ENCODE measurements at places on chromosomes 5 and 9.

GRCh38 chr5:179261301-179262125 lies 83.7 kb downstream of the ADAMTS2 start:
- H3K4me1 ChIP-seq = no peaks in the 10 kb centered on the region
- no peak overlapping the region for H3K4me3 ChIP-seq
- no peaks in the 10 kb centered on the region for H3K36me3 ChIP-seq
- H3K27ac ChIP-seq = no peak overlapping the region
- H3K27me3 ChIP-seq = no peaks in the 10 kb centered on the region
- no peak for DNase-seq

DNA sequence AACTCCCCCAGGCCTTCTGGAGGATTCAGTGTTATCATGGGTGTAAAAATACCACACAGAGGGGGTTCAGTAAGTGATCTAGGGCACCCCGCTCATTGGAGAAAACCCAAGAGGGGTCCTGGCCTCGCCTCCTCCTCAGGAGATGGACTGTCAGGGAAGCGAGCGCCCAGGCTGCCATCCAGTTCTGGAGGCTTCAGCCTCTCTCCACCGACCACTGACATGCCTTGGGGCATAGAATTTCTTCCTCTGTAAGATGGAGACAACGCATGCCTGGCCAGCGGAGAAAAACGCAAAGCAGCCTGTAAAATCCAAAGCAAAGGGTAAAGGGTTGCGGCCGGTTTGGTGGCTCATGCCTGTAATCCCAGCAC lies 165.4 kb downstream of the COL23A1 start:
- no peaks in the 10 kb centered on the region for H3K27me3 ChIP-seq
- no peaks in the 10 kb centered on the region for H3K4me1 ChIP-seq
- no peak overlapping the region for H3K4me3 ChIP-seq

GRCh38 chr5:139660923-139661814 lies 13.0 kb downstream of the CXXC5 start:
- H3K4me3 ChIP-seq = peak overlapping the region; percentile 45
- H3K27me3 ChIP-seq = no peaks in the 10 kb centered on the region
- DNase-seq = peak; percentile 91

GRCh38 chr9:16221822-16222547 lies 648.5 kb downstream of the BNC2 start:
- no peaks in the 10 kb centered on the region for H3K27me3 ChIP-seq
- DNase-seq = no peak
- H3K27ac ChIP-seq = no peak overlapping the region
- no peaks in the 10 kb centered on the region for H3K4me1 ChIP-seq
- H3K36me3 ChIP-seq = no peaks in the 10 kb centered on the region

DNA sequence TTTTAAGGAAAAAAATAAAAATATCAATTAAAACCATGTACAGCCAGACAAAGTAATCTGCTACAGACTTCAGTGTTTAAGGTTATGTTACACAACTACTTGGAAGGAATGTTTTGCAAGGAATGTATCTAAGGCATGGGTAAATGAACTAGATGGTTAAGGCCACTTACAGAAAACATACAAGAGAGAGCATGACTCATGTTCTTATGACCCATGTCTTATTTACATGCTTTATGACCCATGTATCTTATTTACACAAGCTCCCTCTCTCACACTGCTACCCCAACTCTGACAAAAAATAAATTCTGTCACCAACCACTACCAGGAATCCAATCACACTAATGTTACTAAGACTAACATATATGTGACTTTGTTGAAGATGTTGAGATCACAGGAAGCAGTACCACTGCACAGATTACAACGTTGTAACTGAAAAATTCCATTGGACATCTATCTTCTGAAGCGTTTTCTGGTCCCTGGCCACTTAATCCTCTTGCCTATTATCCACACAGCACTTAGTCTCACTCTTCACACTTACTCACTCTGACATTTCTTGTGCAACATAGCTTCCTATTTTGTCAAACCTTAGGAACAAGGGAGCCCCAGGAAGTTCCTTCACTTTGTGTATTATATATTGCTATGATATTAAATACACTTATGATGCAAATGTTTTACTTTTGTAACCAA lies 1630.1 kb upstream of the C9orf72 start:
- no peak overlapping the region for H3K27ac ChIP-seq
- H3K4me3 ChIP-seq = no peak overlapping the region
- H3K4me1 ChIP-seq = peaks cover 7% of the 10 kb centered on the region
- no peak for DNase-seq
- H3K36me3 ChIP-seq = no peaks in the 10 kb centered on the region
- H3K27me3 ChIP-seq = no peaks in the 10 kb centered on the region

- no peak overlapping the region for H3K4me3 ChIP-seq
- DNase-seq = no peak
- no peaks in the 10 kb centered on the region for H3K27me3 ChIP-seq
- H3K36me3 ChIP-seq = no peaks in the 10 kb centered on the region
Measured at GRCh38 chr5:313265-313664, 8.2 kb upstream of the AHRR start.

DNA sequence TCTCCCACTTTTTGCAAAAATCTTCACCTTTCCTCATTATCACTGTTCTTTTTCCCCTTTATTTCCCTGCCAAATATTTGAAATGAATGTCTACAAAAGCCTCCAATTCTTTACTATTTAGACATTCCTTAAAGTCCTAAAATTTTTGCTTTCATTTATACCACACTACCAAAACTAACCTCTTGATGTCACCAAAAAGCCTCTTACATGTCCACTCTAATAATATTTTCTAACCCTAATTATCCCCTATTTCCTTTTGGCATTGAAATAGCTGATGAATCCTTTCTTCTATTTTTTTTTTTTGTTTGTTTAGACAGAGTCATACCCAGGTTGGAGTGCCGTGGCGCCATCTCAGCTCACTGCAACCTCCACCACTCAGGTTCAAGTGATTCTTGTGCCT lies 32.3 kb upstream of the NRG2 start:
- no peak overlapping the region for H3K27ac ChIP-seq
- no peaks in the 10 kb centered on the region for H3K36me3 ChIP-seq
- DNase-seq = no peak
- no peaks in the 10 kb centered on the region for H3K4me1 ChIP-seq
- peaks cover 8% of the 10 kb centered on the region for H3K27me3 ChIP-seq

GRCh38 chr9:98132158-98132557 lies 13.1 kb upstream of the TRIM14 start:
- no peak overlapping the region for H3K4me3 ChIP-seq
- no peaks in the 10 kb centered on the region for H3K4me1 ChIP-seq
- no peak for DNase-seq
- H3K27ac ChIP-seq = no peak overlapping the region

- no peak overlapping the region for H3K27ac ChIP-seq
- H3K4me1 ChIP-seq = no peaks in the 10 kb centered on the region
- no peak for DNase-seq
- H3K4me3 ChIP-seq = no peak overlapping the region
Measured at GRCh38 chr5:65588694-65589093, 25.6 kb downstream of the PPWD1 start.

GRCh38 chr5:141597394-141597793 lies 21.4 kb downstream of the DIAPH1 start:
- H3K36me3 ChIP-seq = peaks cover 5% of the 10 kb centered on the region
- no peak overlapping the region for H3K27ac ChIP-seq
- DNase-seq = no peak
- no peaks in the 10 kb centered on the region for H3K27me3 ChIP-seq

- DNase-seq = no peak
- no peak overlapping the region for H3K4me3 ChIP-seq
- H3K4me1 ChIP-seq = no peaks in the 10 kb centered on the region
- no peaks in the 10 kb centered on the region for H3K27me3 ChIP-seq
- H3K36me3 ChIP-seq = no peaks in the 10 kb centered on the region
Measured at GRCh38 chr5:173834071-173834771, 53.9 kb upstream of the CPEB4 start.

GRCh38 chr5:138745268-138745667 lies 8.0 kb upstream of the CTNNA1 start:
- no peak overlapping the region for H3K27ac ChIP-seq
- H3K4me1 ChIP-seq = no peaks in the 10 kb centered on the region
- H3K36me3 ChIP-seq = no peaks in the 10 kb centered on the region

DNA sequence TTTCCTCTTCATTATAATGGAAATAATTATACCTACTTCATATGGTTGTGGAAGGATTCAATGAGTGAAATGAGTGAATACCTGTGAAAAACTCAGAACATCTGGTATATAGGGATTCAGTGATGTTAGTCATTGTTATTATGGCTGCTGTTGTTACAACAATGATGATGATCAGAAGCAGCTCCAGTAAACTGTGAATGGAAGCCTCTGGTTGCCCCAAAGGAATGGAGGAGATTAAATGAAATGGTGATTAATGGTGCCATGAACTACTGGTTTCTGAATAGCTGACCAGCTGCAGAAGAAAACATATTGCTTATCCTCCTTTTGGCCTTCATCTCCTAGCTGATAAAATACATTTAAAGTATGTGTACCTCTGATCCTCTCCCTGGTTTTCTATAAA lies 372.0 kb downstream of the ARHGEF28 start:
- H3K4me1 ChIP-seq = peaks cover 33% of the 10 kb centered on the region
- peak overlapping the region; percentile 15 for H3K4me3 ChIP-seq
- no peaks in the 10 kb centered on the region for H3K36me3 ChIP-seq
- no peaks in the 10 kb centered on the region for H3K27me3 ChIP-seq

DNA sequence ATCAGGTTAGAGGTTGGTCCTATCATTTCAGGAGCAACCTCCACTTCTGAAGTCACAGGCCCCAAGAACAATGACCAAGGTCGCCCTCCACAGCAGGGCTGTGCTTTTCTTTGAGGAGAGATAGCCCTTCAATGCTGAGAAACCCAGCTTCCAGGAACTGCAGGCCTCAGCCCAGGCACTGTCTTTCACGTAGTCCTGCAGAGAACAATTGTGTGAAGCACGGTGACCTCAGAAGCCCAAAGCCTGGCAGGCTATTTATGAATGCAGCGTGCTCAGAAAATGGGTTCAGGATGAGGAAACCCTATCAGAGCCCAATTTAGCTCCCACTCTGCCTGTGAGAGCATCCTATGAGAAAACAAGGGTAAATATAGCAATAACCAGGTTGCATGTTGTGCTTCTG lies 388.3 kb downstream of the PLK2 start:
- no peaks in the 10 kb centered on the region for H3K27me3 ChIP-seq
- no peak overlapping the region for H3K27ac ChIP-seq
- H3K36me3 ChIP-seq = no peaks in the 10 kb centered on the region

- H3K27me3 ChIP-seq = no peaks in the 10 kb centered on the region
- no peak overlapping the region for H3K4me3 ChIP-seq
- no peaks in the 10 kb centered on the region for H3K36me3 ChIP-seq
- no peak for DNase-seq
- H3K27ac ChIP-seq = no peak overlapping the region
Measured at GRCh38 chr5:110304176-110304575, 422.3 kb downstream of the TMEM232 start.

DNA sequence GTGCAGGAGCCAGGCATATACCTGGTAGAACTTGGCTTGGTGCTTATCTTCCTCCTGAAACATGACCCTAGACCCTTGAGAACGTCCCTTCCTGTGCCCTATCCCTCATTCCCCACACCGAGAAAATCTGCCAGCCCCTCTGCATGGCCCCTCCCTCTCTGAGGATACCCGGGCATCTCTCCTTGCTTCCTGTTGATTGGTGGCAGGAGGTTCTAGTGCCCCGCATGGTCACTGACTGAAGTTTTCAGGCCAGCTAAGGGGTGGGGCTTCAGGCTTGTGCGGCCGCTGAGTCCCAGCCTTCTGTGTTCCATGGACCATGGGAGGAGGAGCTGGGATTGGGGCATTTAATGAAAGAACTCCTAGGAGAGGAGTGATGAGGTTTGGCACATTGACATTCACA lies 22.8 kb downstream of the IGIP start:
- H3K4me3 ChIP-seq = no peak overlapping the region
- H3K36me3 ChIP-seq = no peaks in the 10 kb centered on the region
- H3K4me1 ChIP-seq = no peaks in the 10 kb centered on the region
- peak; percentile 11 for DNase-seq

DNA sequence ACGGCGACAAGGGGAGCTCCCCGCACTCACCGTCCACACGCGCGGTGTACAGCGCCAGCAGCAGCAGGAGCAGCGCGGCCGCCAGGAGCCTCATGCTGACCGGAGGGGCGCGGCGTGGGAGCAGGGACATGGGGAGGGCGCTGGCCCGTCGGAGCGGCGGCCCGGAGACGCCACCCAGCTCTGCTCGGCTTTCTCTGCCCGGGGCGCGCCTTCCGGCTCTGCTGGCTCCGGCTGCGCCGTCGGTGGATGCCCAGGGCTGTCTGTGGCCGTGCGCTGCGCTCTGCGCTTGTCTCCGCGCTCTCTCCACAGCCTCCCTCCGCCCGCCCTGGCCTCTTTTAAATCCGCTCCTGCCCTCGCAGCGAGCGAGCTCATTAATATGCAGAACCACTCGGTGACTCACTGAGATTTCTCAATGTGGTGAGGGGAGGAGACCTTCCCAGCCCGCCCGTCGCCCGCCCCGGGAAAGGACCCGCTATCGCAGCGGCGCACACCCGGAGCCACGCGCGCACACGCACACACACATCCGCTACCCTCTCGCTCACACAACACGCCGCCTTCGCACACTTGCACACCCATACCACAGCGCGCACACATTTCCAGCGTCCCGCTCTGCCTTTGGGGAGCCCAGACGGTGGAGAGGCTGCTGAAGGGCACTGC lies at the start of gene CXCL14:
Gene CXCL14 (minus strand): TSS at position 307 of the 657 bp plus-strand sequence. CDS start 213 bp downstream, at position 94.
- DNase-seq = no peak
- H3K27ac ChIP-seq = no peak within 1 kb of the TSS
- 0 out of 2 replicates have a peak, but pooled peaks cover 4% of the 10 kb centered on the region for H3K27me3 ChIP-seq
- H3K4me3 ChIP-seq = no peak within 1 kb of the TSS
- H3K4me1 ChIP-seq = no peaks in the 10 kb centered on the region

- peaks cover 49% of the 10 kb centered on the region for H3K4me1 ChIP-seq
- no peaks in the 10 kb centered on the region for H3K27me3 ChIP-seq
- no peak overlapping the region for H3K4me3 ChIP-seq
- H3K27ac ChIP-seq = peak overlapping the region; percentile 44
Measured at GRCh38 chr5:151093476-151093889, 12.6 kb upstream of the TNIP1 start.

DNA sequence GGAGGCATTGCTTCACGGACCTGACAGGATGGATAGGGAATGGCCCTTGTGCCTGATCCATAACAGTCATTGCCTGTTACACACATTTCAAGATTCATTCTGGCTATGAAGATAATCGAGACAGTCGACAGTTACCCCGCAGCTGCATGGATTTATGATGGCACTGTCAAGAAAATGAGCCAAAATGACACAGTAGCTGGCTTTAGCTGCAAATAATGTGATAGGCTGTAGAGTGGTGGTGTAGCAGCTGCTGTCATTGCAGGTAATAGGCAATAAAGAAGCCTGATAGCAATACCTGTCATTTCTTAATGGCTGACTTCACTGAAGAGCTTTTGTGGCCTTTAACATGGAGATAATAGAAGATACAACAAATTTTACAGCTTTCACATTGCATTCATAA lies 1085.2 kb upstream of the ARRDC3 start:
- no peaks in the 10 kb centered on the region for H3K27me3 ChIP-seq
- H3K27ac ChIP-seq = no peak overlapping the region
- H3K4me3 ChIP-seq = no peak overlapping the region
- H3K4me1 ChIP-seq = no peaks in the 10 kb centered on the region
- no peaks in the 10 kb centered on the region for H3K36me3 ChIP-seq

- H3K27ac ChIP-seq = no peak overlapping the region
- no peak overlapping the region for H3K4me3 ChIP-seq
- no peak for DNase-seq
Measured at GRCh38 chr5:117204404-117204803, 629.8 kb upstream of the SEMA6A start.

DNA sequence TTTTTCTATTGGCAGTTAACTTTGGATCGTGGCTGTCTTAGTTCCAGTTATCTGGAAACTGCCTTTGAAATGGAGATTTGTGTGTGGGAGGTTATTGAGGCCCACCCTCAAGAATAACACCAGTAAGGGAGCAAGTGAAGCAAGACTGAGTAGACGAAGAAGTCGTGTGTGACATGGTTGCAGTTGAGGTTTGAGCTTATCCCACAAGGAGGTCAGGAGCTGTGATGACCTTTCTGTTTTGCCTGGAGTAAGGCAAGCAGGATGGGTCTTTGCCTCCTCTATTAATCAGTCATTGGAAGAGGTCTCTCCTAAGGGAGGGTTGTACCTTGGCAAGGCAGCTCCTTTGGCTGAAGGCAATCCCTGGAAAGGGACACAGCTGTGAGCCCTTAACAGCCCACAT lies 49.6 kb upstream of the CTXN3 start:
- no peak for DNase-seq
- H3K27me3 ChIP-seq = no peaks in the 10 kb centered on the region

Data from SJCRH30 (cell line).